D721Med (cell line): ENCODE measurements at places on chromosomes 3 and 15.

DNA sequence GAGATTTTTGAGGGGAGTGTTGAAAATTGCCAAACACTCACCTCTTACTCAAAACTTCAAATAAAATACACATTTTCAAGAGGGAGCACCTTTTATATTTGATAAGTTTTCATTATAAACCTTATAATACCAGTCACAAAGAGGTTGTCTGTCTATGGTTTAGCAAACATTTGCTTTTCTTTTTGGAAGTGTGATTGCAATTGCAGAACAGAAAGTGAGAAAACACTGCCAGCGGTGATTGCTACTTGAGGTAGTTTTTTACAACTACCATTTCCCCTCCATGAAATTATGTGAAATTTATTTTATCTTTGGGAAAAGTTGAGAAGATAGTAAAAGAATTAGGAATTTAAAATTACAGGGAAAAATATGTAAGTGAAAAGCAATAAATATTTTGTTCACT is 20.1 kb downstream of the DIPK2A start:
- DNase-seq: no peak

GRCh38 chr3:61422945-61423673 is 138.3 kb upstream of the PTPRG start:
- no peak for DNase-seq

- no peak for DNase-seq
Measured at GRCh38 chr3:81463781-81464180, 297.7 kb downstream of the GBE1 start.

GRCh38 chr3:194880940-194881925 is 195.6 kb downstream of the FAM43A start:
- DNase-seq: no peak

- DNase-seq: no peak
Measured at GRCh38 chr15:34718681-34719665, 35.8 kb downstream of the GJD2 start.

DNA sequence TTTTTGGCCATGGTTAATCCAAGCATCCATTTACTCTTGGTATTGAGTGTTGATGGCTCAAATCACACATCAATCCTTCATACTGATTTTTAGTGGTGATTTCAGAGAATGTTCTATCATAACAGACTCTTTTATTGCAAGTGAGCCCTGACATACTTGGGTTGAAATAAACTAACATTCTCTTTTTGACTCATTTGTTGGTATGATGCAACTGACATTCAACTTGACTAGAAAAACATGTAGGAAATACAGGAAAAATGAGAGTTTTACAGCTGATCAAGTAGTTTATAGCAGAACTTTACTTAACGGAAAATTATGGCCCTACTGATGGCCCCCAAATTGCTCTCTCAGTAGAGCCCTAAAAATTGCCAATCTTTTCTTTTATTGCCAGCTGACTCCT is 173.9 kb upstream of the CD96 start:
- no peak for DNase-seq

GRCh38 chr15:74630284-74631086 is 14.8 kb downstream of the CLK3 start:
- no peak for DNase-seq

GRCh38 chr3:154588831-154589230 is 158.8 kb upstream of the GPR149 start:
- no peak for DNase-seq

GRCh38 chr3:65660000-65660598 is 378.6 kb downstream of the MAGI1 start:
- DNase-seq: no peak

DNA sequence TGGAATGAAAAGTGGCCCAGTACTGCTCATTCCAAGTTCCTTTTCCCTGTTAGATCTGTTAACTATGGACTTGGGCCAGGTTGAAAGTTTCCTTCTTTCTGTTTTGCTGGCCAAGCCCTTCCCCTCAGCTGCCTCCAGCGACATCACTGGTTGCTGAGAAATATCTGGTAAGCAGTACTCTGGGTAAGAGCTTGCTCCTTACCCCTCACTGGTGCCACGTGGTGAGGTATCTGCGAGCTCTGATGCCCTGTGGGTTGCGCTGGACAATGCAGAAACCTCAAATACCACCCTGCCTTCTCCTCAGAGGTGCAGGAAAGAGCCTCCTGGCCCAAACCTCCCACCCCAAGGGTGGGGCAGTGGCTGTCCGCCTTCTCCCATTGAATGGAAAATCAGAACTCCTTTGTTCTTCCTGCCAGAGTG is 42.9 kb upstream of the APH1B start:
- DNase-seq: no peak

DNA sequence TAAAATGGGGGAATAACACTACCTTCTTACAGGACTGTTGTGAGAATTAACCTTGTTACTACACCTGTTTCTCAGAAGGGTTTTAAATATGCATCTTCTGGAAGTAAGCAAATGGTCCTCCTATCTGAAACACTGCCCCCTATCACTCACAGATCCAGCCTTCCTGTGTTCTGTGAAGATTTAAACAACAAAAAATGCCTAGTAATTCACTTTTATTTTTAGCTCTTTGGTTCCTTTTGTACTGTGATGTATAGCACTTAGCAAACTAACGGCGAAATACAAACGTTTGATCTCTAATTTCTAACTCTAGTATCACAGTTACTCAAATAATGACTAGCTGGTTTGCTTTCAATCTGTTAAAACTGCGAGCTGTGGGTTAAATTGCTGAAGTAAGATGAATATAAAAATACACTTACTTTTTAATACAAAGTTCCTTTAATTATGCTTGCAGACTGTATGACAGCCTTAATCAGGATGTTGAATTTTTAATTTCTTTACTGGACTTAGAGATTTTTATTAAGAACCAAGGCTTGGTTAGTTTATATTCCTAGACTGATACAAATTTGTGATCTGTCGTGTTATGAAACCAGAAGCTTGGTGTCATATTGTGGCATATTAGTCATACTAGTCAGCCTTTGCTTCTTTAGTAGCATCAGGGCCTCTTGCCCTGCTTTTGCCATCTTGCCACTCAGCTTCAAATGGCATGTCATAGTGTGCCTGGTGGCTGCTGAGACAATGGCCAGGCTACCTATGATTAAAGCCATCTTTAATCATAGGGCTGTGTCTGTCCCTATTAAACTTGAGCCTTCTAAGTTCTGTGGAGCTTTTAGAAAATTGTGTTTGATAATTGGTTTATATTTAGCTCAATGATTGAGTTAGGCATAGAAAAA is 9.2 kb downstream of the EIF3J start:
- DNase-seq: no peak

DNA sequence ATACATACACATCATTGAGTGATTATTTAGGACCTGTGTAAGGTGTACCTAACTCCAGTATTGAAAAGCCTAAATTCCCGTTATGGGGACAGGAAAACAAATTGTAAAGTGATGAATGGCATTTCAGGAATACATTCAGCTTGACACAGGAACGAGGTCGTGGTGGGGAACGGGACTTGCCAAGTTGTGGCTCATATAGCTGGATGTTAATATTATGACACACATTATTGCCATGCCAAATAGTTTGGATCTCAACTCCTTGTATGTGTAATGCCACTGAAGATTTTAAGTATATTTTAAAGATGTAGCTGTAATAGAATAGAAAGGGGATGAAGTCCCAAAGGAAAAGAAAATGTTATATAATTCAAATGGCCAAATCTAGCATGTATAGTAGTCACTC is 227.2 kb upstream of the GOLIM4 start:
- no peak for DNase-seq

GRCh38 chr3:42960786-42961185 is 18.3 kb upstream of the GASK1A start:
- DNase-seq: no peak

- DNase-seq: no peak
Measured at GRCh38 chr3:127630811-127631714, 2.1 kb downstream of the PODXL2 start.

GRCh38 chr3:170358042-170359010 is 811 bp downstream of the SKIL start:
- no peak for DNase-seq

DNA sequence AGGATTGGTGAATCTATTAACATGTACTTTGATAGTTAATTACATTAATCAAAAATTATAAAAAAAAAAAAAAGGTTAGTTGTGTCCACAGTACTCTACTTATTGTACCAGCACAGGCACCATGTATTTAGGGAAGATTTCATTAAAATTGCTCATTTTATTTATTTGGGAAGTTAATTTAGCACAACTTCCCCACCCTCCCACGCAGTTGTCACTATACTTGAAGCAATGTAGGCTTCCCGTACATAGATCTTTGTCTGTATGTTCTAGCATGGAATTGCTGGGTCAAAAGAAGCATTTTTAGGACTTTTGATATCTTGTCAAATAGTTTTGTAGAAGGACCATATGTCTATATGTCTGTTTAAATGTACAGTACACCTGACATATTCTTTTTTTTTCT is 4.4 kb downstream of the GPR27 start:
- DNase-seq: no peak

GRCh38 chr15:52257734-52258062 is 37.9 kb downstream of the MYO5C start:
- DNase-seq: peak; percentile 80

GRCh38 chr15:82656641-82657266 is 9.6 kb upstream of the CPEB1 start:
- DNase-seq: no peak

- DNase-seq: no peak
Measured at GRCh38 chr3:54355800-54356199, 233.4 kb downstream of the CACNA2D3 start.

DNA sequence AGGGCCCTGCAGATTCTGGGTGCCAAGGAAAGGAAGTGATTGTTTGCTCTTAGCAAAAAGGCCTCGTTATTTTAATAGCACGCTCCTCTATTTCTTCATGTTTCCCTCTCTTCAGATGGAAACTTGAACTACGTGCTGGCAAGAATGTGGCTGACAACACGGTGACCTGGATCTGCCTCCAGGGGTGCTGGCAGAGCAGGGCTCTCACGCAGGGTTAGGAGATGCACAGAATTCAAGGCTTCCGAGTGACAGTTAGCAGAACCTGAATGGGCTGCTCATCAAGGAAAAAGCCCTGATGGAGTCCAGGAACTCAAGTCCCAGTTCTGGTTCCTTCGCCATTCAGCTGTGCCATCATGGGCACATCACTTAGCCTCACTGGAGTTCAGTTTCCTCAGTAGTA is 22.7 kb downstream of the CYP19A1 start:
- DNase-seq: no peak

DNA sequence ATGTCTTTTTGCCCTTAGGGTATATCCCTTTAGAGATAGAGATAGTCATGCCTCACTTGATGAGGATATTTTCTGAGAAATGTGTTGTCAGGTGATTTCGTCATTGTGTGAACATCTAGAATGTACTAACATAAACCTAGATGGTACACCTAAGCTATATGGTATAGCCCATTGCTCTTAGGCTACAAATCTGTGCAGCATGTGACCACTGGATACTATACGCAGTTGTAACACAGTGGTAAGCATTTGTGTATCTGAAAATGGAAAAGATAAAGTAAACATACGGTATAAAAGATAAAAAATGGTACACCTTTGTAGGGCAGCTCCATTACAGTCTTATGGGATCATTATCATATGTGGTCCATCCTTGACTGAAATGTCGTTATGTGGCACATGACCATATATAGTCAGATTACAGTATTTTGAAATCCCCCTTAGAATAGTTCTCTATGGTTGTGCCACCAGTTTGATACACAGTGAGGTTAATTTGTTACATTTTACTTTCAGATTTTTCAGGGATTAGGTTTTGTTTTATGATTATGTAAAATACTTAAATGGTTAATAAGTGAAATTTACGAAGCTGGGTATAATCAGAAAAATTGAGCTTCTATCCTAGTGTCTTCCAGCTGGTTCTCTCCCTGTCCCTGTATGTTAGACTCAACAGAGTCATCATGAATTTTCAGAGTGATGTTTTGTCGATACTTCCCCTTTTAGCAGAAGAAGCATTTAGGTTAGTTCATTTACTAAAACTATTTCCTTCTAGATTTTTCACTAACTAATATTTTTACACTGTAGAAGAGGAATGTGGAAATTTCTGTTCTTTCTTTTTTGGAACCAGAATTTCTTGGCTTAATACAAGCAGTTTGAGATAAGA is 12.8 kb downstream of the SETD5 start:
- DNase-seq: no peak

GRCh38 chr15:78314181-78314581 is 14.8 kb upstream of the SKIC8 start:
- DNase-seq: no peak

DNA sequence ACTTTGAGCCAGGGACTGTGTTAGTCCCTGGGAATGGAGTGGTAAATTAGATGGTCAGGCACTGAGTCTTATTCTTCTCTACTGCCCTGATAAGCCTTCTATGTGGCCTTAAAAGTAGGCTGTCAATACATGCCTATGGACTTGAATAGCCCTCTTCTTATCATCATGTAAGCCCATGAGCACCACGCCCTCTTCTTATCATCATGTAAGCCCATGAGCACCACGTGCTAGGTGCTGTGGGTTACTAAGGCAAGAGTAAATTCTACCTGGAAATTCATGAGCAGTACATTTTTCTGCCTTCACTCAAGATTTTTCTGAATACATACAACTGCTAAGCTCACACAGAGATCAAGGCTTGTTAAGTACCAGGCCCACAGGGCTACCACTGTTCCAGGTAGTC is 68.5 kb downstream of the DHX30 start:
- no peak for DNase-seq

- DNase-seq: no peak
Measured at GRCh38 chr15:62901087-62901486, 141.5 kb upstream of the TPM1 start.

- no peak for DNase-seq
Measured at GRCh38 chr3:127247292-127247691, 40.6 kb downstream of the PRR20G start.

GRCh38 chr15:80426316-80426715 is 22.1 kb downstream of the ARNT2 start:
- no peak for DNase-seq

DNA sequence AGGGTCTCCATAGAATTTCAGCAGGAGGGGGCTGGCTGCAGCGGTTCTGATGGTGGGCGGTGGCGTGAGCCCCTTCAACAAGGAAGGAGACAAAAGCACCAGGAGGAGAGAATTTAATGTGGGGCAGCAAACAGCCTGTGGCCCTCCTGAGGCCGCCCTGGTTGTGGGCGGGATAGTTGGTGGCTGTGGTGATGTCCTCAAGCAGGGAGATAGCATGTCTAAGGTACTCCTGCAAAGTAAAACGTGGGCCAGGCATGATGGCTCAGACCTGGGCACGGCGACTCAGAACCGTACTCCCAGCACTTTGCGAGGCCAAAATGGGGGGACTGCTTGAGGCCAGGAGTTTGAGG is 94.0 kb downstream of the LRRK1 start:
- no peak for DNase-seq

GRCh38 chr15:71730277-71731144 is 79.8 kb upstream of the NR2E3 start:
- peak; percentile 38 for DNase-seq

DNA sequence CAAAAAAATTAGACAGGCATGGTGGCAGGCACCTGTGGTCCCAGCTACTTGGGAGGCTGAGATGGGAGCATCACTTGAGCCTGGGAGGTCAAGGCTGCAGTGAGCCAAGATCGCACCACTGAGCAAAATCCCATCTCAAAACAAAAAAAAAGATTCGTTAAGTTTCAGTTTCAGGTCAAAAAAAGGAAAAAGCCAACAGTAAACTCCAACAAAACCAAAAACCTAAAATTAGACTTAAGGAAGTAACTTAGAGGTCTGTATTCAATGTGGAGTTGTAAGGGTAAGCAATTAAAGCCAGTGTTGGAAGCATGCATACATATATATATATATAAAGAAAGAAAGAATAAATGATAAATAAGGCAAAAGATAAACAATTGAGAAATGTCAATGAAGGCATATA is 11.8 kb downstream of the KPNA1 start:
- no peak for DNase-seq

GRCh38 chr3:141294848-141295247 is 63.2 kb downstream of the PXYLP1 start:
- DNase-seq: no peak
